NT2/D1 (cell line): ENCODE measurements at places on chromosomes 7 and 10.

- DNase-seq: no peak
Observed at GRCh38 chr10:76338187-76338586, 906.8 kb downstream of the LRMDA start.

- DNase-seq: no peak
Observed at GRCh38 chr10:46236941-46237681, 49.7 kb upstream of the ANTXRL start.

DNA sequence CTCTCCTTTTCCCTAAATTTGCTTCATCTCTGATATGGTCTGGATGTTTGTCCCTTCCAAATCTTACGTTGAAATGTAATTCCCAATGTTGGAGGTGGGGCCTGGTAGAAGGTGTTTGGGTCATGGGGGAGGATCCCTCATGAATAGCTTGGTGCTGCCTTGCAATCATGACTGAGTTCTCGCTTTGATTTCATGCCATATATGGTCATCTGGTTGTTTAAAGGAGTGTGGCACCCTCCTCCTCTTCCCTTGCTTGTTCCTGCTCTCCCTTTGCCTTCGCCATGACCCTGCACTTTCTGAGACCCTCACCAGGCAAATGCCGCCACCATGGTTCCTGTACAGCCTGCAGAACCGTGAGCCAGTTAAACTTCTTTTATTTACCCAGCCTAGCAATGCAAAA lies 14.5 kb downstream of the NOBOX start:
- DNase-seq: no peak

- no peak for DNase-seq
Observed at GRCh38 chr10:42990016-42990720, 86.7 kb upstream of the RET start.

DNA sequence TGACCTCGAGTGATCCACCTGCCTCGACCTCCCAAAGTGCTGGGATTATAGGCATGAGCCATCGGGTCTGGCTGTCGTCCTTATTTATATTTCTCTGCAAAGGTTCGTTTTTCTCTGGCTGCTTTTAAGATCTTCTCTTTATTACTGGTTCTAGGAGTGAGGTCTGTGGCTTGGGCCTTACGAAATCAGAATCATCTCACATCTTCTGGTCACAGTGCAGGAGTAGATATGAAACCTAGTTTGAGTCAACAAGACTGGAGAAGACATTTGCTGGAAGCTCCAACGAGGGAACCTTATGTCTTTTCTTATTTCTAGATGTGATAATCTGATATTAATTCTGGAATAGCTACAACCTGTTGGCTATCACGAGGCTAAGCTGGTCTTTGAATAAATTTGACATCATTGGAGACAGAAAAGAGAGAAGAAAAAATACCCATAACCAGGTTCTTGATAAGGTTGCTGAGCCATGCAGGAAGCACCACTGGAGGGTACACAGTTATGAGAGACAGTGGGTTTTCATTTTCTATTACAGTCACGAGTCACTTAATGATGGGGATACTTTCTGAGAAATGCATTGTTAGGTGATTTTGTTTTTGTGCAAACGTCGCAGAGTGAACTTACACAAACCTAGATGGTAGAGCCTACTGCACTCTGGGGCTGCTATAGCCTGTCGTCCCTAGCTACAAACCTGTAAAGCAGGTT lies 25.6 kb upstream of the IL15RA start:
- no peak for DNase-seq

DNA sequence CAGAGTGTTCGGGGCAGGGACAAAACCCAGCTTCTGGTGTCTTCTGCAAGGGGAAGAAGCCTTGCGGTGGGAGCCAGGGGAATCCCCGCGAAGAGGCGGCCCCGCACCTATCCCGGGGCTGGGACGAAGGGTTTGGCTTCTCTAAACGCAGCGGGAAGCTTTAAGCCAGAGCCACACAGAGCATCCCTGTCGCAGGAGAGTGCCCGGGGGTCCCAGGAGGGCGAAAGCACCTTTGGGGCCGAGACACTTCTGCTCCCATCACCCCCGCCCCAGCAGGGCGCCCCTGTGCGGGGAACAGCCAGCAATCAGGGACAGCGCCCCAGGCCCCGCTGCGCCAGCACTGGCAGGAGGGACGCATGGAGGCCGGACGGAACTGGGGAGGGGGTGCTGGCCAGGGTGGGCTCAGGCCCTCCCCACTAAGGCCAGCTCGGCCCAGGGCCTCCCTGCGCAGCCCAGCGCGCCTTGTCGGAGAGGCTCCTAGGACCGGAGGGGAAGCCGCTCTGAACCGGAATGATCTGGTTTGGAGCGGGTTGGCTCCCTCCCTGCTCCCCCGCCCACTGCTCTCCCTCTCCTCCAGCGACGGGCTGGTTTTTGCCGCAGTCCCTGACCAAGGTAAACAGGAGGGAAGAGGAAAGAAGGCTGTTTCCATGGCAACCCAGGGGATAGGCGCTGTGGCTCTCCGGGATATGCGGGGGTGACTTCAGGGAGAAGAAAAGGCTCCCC lies 63.9 kb downstream of the TMEM209 start:
- DNase-seq: peak; percentile 92

GRCh38 chr10:62443866-62444265 lies 69.7 kb downstream of the ZNF365 start:
- DNase-seq: no peak
